ENCODE measurements at places on chromosomes 4 and X. TPM values are rescaled to one million over a fixed set of nuclear protein-coding genes. Genes with fewer than 3 reads are reported as not detected.
A peak's percentile ranks its signal among the peaks of the same experiment; 100 is the strongest.

DNA sequence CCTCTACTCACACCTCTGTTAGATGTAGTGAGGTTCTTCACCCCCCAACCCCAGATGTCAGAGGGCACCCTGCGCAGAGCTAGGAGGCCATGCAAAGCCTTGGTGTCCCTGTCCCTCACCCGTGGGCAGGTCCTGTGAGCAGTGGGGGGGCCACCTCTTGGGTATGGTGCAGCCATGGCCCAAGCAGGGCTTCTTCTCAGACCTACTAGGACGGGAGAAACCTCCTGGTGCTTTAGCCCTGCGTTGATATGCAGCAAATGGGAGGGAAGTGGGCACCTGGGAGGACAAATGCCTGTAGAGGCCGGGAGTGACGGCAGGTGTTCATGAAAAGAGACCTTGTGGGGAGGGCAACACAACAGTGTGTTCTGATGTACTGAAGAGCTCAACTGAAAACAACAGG lies 38.5 kb upstream of the MSANTD1 start:
- no peaks in the 10 kb centered on the region for H3K27me3 ChIP-seq
- DNase-seq = no peak
- no peak overlapping the region for H3K27ac ChIP-seq
- peaks cover 73% of the 10 kb centered on the region for H3K36me3 ChIP-seq
- H3K4me3 ChIP-seq = no peak overlapping the region

AR gene
- total RNA-seq = 35.1 TPM

- H3K27ac ChIP-seq = no peak overlapping the region
- no peaks in the 10 kb centered on the region for H3K27me3 ChIP-seq
- H3K4me1 ChIP-seq = no peaks in the 10 kb centered on the region
- no peaks in the 10 kb centered on the region for H3K36me3 ChIP-seq
- DNase-seq = no peak
- H3K4me3 ChIP-seq = no peak overlapping the region
These were observed 43.0 kb downstream of the C4orf33 start for GRCh38 chr4:129138810-129139496.

- no peak for DNase-seq
- H3K4me3 ChIP-seq = no peak overlapping the region
- no peaks in the 10 kb centered on the region for H3K27me3 ChIP-seq
- no peaks in the 10 kb centered on the region for H3K4me1 ChIP-seq
- no peak overlapping the region for H3K27ac ChIP-seq
These were observed 48.2 kb downstream of the CASK start for GRCh38 chrX:41875142-41875541.

DNA sequence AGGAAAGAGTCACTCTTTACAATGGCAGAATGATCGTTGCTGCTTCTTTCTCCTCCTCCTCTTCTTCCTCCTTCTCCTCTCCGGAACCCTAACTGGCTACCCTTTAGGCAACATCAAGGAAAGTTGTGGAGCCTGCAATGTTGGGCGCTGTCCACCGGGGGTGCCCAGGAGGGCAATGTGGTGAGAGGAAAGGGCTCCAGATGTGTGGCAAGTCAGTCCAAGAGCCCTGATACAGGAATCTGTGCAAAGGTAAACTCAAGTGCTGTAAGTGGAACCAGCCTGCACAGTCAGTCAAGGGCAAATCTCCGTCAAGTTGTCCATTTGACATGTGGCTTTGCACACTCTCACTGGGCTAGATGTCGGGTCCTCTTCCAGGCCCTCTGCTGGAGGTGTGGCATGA lies 2.8 kb downstream of the RTL5 start:
- H3K4me1 ChIP-seq = peaks cover 7% of the 10 kb centered on the region
- H3K4me3 ChIP-seq = no peak overlapping the region
- no peaks in the 10 kb centered on the region for H3K27me3 ChIP-seq
- H3K27ac ChIP-seq = no peak overlapping the region
- H3K36me3 ChIP-seq = no peaks in the 10 kb centered on the region

- H3K27ac ChIP-seq = peak within 1 kb of the TSS; percentile 85
- H3K27me3 ChIP-seq = no peaks in the 10 kb centered on the region
- no peaks in the 10 kb centered on the region for H3K36me3 ChIP-seq
- peaks cover 10% of the 10 kb centered on the region for H3K4me1 ChIP-seq
These were observed at the start of gene CCDC110 for GRCh38 chr4:185471235-185472102. Gene CCDC110, minus strand, starts transcription at chr4:185471733. Its CDS starts 50 bp downstream, at chr4:185471683.

DNA sequence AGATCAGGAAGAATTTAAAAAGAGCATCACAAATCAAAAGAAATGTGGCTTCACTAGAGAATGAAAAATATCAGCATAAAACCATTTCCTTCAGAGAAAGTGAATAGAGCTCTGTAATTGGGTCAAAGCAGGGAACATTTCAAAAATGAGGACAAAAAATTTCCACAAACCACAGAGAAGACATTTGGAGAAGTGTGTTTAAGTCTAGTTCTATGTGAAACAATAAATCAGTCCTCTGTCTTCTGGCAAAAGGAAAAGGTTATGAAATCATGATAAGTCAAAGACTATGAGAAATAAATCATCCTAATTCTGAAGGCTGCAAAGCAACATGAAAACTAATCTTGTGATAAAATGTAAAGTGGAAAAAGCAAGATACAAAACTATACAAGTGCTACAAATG lies 27.9 kb downstream of the SMPX start:
- no peaks in the 10 kb centered on the region for H3K4me1 ChIP-seq
- H3K27ac ChIP-seq = no peak overlapping the region
- H3K27me3 ChIP-seq = no peaks in the 10 kb centered on the region
- H3K4me3 ChIP-seq = no peak overlapping the region
- DNase-seq = no peak

DNA sequence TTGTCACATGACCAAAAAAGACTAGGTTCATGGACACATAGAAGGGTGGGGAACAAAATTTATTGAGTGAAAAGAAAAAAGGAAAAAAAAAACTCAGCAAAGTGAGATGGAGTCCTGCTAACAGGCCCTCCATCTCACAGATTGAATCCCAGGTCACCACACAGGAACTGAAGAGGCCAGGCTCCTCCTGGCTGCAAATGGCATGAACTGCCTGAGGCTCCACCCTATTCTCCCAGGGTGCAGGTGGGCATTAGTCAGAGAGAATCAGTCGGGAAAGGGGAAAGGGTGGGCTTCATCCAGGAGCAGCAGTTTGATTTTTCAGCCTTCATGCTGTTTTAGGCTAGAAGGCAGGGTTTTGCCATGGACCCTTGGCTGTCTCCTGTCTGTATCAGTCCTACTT lies 128.5 kb upstream of the GRID2 start:
- H3K27me3 ChIP-seq = no peaks in the 10 kb centered on the region
- no peak for DNase-seq
- no peaks in the 10 kb centered on the region for H3K36me3 ChIP-seq
- no peak overlapping the region for H3K4me3 ChIP-seq

GRCh38 chr4:3390288-3390811 lies 51.4 kb upstream of the HGFAC start:
- peak overlapping the region; percentile 21 for H3K27ac ChIP-seq
- H3K36me3 ChIP-seq = no peaks in the 10 kb centered on the region
- no peak for DNase-seq
- peaks cover 49% of the 10 kb centered on the region for H3K4me1 ChIP-seq
- no peak overlapping the region for H3K4me3 ChIP-seq

GEMIN8 gene
- total RNA-seq = 16.5 TPM

- H3K4me1 ChIP-seq = no peaks in the 10 kb centered on the region
- no peak for DNase-seq
- no peak overlapping the region for H3K27ac ChIP-seq
- no peaks in the 10 kb centered on the region for H3K36me3 ChIP-seq
- no peaks in the 10 kb centered on the region for H3K27me3 ChIP-seq
- no peak overlapping the region for H3K4me3 ChIP-seq
These were observed 43.6 kb downstream of the TIGD4 start for GRCh38 chr4:152735906-152736305.

GRCh38 chr4:3352941-3353594 lies 60.2 kb downstream of the RGS12 start:
- H3K4me3 ChIP-seq = no peak overlapping the region
- peaks cover 7% of the 10 kb centered on the region for H3K4me1 ChIP-seq
- H3K27me3 ChIP-seq = no peaks in the 10 kb centered on the region
- no peaks in the 10 kb centered on the region for H3K36me3 ChIP-seq
- DNase-seq = peak; percentile 80

PASD1 gene
- total RNA-seq = not detected

SATL1 gene
- total RNA-seq = not detected

LRIT3 gene
- total RNA-seq = not detected

SPANXN3 gene
- total RNA-seq = not detected

- H3K27me3 ChIP-seq = no peaks in the 10 kb centered on the region
- no peaks in the 10 kb centered on the region for H3K36me3 ChIP-seq
- H3K4me3 ChIP-seq = peak overlapping the region; percentile 41
- H3K4me1 ChIP-seq = peaks cover 17% of the 10 kb centered on the region
- DNase-seq = no peak
- H3K27ac ChIP-seq = peak overlapping the region; percentile 30
These were observed 158.4 kb downstream of the CHIC2 start for GRCh38 chr4:53905941-53906377.

DNA sequence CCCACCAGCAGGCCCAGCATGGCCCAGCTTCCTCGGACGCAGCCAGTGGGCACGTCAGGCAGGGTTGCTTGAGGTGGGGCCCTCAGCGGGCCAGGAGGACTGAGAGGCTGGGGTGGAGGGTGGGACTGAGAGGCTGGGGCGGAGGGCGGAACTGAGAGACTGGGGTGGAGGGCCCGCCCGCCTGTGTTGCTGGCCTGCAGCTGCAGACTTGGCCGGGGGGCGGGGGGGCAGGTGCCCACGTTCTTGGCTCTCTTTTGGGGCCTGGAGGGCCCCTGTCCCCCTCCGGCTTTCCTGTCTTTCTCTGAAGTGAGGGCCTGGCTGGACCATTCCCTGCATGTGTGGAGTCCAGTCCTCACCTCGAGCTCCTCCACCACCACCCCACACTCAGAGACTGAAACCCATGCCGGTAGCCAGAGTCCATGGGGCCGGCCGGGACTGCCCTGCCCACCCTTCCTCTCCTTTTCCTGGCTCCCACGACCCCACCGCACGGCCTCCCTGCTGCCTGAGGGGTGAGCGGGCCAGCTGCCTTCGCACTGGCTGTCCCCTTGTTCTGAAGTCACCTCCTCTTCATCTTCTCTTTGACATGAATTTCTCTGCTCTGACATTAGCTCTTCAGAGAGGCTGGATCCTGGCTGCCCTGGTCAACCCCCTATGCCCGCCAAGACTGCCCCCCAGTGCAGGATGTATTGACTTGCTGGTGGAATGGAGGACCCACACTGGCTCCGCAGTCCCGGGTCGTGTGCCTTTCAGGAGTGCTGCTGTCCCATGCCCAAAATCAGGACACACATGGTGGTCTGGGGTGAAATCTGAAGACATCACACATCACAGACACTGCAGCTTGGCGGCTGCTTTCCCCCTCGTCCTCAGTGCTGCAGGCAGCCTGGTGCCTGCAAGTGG lies 10.1 kb upstream of the NKX1-1 start:
- peaks cover 4% of the 10 kb centered on the region for H3K27me3 ChIP-seq
- H3K27ac ChIP-seq = no peak overlapping the region
- no peaks in the 10 kb centered on the region for H3K4me1 ChIP-seq
- no peaks in the 10 kb centered on the region for H3K36me3 ChIP-seq
- no peak overlapping the region for H3K4me3 ChIP-seq

Measured in vagina (tissue), 2 donors.